ENCODE measurements at places on chromosomes 5 and 9.
A peak's percentile ranks its signal among the peaks of the same experiment; 100 is the strongest.

DNA sequence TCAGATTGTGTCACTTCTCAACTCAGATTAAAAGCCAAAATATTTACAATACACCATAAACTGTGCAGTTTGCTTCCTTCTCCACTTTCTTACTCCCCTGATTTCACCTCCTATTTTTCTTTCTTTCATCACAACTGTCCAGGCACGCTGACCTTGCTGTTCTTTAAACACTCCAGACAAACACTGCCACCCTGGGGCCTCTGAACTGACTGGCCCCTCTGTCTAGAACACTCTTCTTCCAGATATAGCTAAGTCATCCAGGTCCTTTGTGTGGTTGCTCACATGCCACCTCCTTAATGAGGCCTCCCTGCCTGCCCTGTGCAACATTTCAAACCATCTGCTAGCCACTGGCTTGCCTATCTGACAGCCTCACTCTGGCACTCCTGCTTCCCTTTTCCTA lies 46.6 kb downstream of the ATG10 start:
- DNase-seq: no peak

GRCh38 chr5:28603869-28604268 lies 1565.5 kb upstream of the CDH9 start:
- no peak for DNase-seq

- no peak for DNase-seq
Observed at GRCh38 chr5:54728588-54728915, 211.0 kb downstream of the SNX18 start.

- no peak for DNase-seq
Observed at GRCh38 chr5:136677217-136677616, 311.9 kb upstream of the TRPC7 start.

GRCh38 chr9:133090752-133091385 lies 29.1 kb downstream of the CEL start:
- no peak for DNase-seq

DNA sequence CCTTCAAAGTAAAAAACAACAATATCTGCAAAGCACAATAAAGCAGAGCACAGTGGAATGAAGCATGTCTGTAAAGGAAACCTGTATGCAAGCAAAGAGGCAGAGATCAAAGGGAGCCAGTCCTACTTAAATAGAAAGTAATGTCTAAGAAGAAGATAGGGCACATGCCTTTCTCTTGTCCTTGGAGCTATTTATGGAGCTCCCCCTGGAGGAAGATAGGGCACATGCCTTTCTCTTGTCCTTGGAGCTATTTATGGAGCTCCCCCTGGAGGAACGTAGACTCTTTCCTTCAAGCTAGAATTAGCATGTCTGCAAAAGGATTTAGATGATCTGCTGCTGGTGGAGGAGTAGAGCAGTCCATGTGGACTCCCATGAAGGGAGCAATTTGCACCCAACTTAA lies 168.1 kb upstream of the RASEF start:
- no peak for DNase-seq

GRCh38 chr5:31759925-31760324 lies 121.0 kb downstream of the PDZD2 start:
- no peak for DNase-seq

- DNase-seq: no peak
Observed at GRCh38 chr9:71147368-71147767, 25.9 kb upstream of the TRPM3 start.

DNA sequence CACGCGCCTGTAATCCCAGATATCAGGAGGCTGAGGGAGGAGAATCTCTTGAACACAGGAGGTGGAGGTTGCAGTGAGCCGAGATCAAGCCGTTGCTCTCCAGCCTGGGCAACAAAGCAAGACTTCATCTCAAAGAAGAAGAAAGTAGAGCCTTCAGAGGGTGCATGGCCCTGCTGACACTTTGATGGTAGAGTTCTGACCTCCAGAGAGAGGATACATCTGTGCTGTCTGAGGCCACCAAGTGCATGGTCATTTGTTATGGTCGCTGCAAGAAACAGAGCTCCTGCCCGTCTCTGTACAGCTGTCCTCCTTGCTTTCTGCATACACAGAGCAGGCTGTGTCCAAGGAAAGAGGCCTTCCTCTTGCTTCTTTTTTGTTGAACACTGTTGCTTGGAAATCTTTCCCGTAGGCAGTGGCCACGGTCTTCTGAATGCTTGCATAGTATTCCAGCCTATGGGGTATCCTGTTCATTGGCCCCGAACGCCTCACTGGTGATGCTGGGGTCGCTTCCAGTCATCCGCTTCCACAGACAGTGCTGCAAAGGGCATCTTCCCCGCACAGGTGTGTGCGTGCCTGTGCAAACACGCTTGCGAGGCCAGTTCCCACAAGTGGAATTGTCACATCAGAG lies 36.8 kb upstream of the UNC5A start:
- no peak for DNase-seq

GRCh38 chr5:56175488-56175887 lies 57.6 kb downstream of the ANKRD55 start:
- DNase-seq: no peak

GRCh38 chr9:135409286-135410200 lies 70.0 kb upstream of the PPP1R26 start:
- DNase-seq: no peak

DNA sequence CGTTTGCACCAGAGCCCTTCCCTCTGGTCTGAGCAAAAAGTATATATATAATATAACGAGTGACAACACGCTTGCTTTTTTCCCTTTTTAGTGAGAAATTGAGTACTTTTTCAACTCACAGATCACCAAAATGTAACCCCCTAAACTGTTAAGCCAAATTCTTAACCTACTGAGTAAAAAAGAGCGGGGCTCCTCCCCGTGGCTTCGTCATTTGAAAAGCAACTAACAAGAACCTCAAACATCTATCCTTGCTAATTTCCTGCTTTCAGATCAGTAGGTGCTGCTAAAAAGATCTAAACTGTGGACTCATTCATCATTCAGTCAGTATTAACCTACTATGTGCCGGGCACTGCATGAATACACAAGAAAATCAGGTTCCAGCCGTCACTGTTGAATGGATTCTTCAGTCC lies 1.0 kb upstream of the PTBP3 start:
- DNase-seq: no peak

GRCh38 chr9:11676821-11677220 lies 1016.4 kb upstream of the TYRP1 start:
- no peak for DNase-seq

DNA sequence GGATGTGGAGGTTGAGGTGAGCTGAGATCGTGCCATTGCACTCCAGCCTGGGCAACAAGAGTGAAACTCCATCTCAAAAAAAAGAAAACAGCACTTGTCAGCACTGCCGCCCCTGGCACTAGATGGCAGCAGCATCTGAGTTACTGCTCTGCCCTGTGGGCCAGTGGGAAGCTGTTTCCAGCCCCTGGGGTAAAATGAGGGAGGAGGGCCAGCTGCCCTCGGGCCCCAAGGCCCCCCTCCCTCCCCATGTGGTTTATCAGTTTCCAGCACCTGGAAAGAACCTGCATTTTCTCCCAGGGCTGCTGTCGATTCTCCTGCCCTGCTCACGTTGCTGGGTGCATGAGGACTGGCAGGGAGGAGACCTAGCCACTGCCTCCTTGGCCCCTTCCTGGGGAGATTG lies 13.2 kb upstream of the CEL start:
- DNase-seq: no peak

- DNase-seq: no peak
Observed at GRCh38 chr5:102153003-102153759, 142.9 kb downstream of the SLCO4C1 start.

DNA sequence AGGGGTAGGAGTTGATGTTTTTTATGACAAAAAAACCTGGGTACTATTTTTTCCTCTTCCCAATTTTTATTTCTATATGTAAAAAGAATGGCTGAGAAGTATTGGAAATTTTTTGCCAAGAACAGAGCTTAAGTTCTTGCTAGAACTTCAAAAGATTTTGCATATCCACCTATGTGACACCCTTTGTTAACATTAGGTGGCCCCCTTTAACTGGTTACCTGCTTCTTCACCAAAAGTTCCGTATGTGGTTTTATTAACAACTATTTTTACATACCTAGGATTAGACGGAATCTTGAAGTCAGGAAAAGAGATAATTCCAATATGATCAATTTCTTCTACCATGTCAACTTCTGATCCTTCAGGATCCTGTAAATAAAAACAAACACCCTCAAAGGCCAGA lies 15.5 kb downstream of the C5 start:
- no peak for DNase-seq

- DNase-seq: no peak
Observed at GRCh38 chr5:142609142-142609541, 76.7 kb downstream of the FGF1 start.

DNA sequence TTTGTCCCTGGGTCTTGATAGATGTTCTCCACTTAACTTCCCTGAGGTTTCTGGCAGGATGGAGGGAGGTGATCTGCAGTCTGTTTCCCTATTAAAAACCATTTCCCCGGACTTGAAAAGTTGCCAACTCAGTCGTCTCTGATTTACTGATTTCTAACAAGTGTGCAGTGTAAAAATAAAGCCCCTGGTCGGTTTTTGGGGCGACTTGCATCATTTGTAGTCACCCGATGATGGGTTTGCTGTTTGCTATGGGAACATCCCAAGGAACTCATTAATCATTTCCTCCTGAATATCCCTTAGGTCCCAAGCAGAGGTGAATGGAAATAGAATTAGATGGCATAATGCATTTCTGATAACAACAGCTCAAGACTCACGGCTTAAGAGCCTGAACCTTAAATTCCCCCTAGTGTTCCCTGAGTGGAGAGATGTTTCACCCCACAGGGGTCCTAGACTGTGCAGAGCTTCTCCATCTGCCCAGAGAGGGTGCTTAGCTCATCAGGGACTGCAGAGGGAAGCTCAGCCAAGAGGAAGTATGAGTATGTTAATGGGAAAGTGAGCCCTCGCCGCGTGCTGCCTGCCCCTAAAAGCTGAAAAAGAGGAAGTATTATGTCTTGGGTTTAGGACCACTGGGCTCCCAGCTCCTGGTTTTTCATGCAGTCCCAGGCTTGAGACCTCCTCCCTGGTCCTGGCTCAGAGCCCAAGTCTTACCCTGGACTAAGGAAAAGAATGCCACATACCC lies 115.1 kb upstream of the DAP start:
- no peak for DNase-seq

GRCh38 chr5:128644863-128645262 lies 106.8 kb upstream of the FBN2 start:
- DNase-seq: no peak

DNA sequence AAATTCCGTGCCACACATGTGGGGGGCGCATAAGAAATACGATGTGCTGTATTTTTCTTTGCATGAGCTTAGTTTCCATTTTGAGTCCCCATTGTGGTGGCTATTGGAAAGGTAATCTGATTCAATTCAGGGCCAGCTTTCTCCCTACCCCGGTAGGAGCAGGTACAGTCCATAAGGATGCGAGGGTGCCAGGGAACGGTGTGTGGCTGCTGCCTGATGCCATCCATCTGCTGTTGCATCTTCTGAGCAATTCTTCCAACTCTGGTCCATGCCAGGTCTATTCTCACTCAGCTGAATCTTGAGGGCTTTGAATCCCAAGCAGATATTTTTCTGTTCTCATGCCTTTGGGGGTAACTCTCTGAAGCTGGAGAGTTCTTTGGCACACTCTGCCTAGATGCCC lies 392.7 kb downstream of the AGTPBP1 start:
- no peak for DNase-seq

DNA sequence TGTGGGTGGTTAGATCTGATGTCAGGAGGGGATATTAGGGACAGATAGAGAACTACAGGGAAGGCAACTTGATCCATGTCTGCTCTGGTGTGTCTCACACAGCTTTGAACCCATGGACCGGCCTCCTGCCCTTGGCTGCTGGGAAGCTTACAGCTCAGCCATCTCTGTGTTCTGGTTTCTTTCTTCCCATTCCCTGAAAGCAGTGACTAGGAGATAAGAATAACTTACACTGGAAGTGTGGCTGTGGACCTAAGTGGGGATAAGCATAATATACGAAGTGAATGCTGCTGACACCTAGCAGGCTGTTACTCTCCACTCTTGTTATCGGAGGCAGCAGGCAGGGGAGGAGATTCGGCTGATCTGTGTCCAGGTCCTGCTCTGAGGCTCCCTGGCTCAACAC lies 282.3 kb upstream of the TUT7 start:
- no peak for DNase-seq

DNA sequence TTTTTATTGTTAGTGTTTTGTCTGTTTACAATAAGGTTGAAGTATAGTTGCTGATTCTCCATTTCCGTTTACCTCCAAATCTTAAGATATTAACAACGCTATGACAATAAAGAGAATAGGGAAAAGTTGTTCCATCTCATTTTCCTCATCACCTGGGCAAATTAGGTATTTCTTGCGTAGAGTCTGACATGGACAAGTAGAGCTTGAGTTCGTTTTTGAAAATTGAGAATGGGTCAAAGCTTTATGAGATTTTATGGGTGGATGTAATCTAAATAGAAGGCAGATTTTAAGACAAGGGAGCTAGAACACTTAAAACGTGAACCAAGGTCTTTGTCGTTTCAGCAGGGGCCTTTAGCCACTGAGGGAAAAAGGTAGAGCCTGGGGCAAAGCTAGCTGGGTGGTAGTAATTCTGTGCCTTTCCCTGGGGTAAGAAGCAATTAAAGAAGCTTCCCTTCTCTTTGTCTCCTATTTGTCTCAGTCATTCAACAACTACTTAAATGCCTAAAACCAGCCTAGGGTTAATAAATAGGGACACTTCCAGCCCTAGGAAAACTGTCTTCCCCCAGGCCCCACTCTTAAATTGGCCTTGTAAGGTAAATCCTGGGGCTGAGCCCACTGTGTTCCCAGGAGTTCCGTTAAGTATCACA lies 551 bp upstream of the CAAP1 start:
- DNase-seq: no peak

DNA sequence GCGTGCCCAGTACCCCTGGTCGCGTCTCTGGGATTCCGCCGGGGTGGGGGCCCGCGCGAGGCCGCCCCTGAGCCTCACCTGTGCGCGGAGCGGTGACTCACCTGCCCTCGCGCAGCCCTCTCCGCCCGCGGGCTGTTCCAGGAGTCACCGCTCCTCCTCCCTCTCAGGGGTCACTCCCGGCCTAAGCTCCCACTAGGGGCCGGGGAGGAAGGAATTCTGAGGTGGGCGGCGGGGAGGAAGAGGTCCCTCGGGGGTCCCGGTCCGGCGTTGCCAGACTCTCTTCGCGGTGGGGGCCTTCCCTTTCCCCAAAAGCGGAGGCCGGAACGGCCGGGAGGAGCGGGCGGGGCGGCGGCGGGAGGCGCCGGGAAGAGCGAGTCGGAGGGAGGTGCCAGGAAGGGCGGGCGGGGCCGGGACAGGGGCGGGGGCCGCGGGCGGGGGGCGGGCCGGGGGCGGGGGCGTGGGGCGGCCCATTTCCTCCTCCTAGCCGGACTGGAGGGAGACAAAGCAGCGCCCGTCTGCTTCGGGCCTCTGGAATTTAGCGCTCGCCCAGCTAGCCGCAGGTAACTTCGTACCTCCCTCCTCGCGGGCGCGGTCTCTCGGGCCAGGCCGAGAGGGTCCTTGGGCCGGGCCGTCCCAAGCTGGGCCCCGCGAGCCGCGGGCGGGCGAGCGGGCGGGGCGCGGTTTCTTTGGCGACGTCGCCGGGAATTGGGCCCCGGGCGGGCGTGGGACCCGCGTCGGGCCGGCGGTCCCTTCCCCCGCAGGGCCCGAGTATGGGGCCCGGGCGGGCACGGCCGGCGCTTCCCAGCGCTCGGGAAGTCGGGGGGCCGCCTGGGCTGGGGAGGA lies at the start of gene CTNNA1:
CTNNA1 (plus strand) TSS at position 475 of the 843 bp plus-strand sequence. CDS start 28,500 bp downstream, outside the sequence.
- peak; percentile 81 for DNase-seq
